ENCODE measurements at places on chromosomes 12 and 14.

DNA sequence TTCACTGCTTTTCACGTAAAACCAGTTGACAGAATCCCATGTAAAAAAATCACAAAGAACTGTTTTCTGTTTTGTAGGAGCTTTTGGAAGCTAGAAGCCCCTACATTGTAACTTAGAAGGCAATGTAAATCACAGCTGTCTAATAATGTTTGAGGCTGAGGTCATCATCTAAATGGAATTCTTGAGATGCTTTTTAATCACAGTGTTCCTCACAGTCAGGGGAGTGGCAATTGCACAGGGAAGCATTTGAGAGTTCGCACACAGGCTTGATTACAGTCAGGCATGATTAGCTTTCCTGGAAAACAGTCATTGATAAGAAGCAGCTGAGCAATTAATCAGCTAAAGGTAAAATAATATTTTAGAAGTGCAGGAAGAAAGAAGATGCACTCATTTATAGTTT lies 2.9 kb downstream of the SLC17A8 start:
- no peak for DNase-seq

GRCh38 chr14:90421632-90422020 lies 24.8 kb downstream of the CALM1 start:
- DNase-seq: no peak

GRCh38 chr12:89540586-89540985 lies 14.7 kb upstream of the POC1B start:
- DNase-seq: no peak

DNA sequence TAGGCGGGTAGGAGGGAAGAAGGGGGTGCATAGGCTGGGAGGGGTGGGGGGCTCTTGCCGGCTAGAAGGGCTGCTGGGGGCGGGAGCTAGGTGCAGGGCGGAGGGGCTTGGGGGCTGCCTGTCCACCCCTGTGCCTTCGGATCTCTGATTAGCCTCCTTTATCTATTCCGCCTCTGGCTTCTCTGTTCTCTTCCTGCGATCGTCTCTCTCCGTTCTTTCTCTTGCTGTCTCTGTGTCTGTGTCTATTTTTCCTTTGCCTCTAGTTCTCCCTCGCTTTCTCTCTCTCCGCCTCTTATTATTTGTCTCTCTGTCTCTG lies 166.7 kb upstream of the LHX5 start:
- no peak for DNase-seq

GRCh38 chr12:69479675-69480074 lies 9.5 kb downstream of the FRS2 start:
- no peak for DNase-seq

DNA sequence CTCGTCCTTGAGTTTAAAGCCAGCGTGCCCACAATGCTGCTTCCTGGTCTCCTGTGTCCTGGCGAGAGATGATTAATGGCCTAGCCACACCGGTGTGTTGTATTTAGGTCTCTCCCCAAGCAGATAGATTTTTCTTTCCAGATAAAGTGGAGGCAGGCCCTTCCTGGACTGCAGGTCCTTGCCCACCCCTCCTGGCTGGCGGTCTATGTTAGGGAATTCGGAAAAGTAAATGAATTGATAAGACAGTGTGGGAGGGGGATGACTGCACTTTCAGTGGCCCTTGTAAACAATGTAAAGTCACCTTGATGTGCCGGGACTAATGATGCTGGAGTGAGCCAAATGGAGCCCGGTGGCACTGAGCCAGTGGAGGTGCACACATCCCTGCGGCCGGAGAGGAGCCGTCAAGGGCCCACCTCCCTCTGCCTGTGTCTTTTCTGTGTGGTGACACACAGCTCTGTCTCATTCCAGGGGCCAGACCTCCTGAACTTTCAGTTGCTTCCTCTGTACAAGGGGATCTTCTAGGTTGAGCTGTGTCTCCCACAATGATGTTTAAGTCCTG lies 70.6 kb upstream of the ESRRB start:
- no peak for DNase-seq

- no peak for DNase-seq
Measured at GRCh38 chr12:32995623-32996022, 99.0 kb upstream of the PKP2 start.

GRCh38 chr14:81656811-81657210 lies 123.2 kb upstream of the SEL1L start:
- peak; percentile 61 for DNase-seq

All from HAP-1 (cell line).